ENCODE measurements at places on chromosomes 6 and 20.

DNA sequence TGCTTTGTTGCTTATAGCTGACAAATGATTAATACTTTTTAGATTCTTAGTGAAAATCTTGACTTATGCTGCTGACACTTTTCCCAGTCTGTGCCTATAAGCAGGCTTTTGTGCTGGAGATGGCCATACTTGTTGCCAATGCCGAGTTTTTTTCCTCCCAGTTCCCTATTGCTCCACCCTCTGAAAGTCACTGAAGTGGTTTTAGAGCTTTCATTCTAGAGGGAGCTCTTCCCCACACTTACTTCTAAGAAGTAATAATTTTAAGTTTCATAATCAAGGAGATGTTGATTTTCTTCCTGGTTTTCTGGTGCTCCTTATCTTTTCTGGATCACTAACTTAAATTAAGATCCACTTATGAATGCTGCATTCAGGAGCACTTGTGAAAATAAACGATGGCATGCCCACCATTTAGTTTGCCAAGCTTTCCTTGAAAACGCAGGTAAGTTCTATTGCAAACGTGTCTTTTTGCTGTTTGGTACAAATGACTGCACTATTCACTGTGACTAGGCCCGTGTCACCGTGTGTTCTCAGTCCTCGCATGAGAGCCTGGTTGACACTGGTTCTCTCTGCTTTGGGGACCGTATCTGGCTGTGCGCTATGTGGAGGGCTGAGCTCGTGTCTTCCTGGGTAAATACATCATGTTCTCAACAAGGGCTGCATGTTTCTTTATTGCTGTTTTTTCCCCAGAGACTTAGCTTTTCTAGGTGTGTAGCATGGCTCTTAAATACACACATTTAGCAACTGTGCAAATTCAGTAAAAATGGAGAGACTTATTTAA, 50.2 kb downstream of the GFRA4 start:
- no peak for ATAC-seq

DNA sequence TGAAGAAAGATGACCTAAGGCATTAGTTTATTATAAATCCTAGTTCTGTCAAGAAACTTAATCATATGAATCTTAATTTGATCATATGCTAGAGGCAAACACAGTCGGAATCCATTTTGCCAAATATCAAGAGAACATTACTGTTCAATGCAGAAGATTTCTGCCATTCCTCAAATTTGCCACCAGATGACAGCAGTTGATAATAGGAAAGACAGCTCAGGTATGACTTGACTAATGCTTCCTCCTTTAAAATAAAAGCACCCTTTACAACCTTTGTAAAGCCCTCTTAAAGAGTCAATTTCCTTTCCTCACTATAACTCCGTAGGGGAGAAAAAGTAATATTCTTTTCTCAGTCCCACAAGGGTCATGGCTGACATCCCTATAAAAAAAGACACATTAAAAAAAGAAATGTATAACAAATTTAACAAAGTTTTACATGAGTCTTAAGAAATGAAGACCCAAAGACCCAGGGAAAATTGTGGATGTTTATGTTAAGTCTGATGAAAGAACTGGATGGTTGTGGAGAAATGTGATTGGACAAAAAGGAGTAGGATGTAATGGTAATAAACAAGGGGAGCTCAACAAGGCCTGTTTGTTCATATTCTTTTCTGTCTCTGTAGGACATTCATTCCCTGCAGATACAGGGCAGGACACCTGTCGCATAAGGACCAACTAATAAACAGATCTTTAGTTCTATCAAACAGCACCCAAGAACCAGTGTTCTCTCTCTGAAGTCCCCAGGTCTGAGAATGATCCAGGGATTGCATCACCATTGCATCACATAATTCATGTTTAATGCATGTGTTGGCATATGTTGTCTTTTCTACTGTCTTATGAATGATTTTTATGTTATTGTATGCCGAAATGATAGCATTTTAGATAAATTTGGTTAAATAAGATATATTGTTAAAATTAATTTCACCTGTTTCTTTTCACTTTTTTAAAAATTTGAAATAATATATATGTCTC, 23.0 kb upstream of the IL17A start:
- ATAC-seq = peak; percentile 69

DNA sequence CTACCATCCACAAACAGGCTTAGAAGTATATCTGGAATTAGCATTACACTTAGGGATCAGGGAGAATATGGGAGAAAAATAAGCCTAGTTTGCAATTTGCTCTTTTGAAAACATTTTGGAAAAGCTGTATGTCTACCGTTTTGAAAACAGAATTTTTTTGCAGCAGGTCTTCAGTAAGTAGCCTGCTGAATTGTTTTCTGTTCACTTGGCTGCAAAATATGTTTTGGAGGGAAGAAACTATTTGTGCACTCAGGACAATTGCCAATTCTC, 39.6 kb downstream of the ILRUN start:
- ATAC-seq = no peak

DNA sequence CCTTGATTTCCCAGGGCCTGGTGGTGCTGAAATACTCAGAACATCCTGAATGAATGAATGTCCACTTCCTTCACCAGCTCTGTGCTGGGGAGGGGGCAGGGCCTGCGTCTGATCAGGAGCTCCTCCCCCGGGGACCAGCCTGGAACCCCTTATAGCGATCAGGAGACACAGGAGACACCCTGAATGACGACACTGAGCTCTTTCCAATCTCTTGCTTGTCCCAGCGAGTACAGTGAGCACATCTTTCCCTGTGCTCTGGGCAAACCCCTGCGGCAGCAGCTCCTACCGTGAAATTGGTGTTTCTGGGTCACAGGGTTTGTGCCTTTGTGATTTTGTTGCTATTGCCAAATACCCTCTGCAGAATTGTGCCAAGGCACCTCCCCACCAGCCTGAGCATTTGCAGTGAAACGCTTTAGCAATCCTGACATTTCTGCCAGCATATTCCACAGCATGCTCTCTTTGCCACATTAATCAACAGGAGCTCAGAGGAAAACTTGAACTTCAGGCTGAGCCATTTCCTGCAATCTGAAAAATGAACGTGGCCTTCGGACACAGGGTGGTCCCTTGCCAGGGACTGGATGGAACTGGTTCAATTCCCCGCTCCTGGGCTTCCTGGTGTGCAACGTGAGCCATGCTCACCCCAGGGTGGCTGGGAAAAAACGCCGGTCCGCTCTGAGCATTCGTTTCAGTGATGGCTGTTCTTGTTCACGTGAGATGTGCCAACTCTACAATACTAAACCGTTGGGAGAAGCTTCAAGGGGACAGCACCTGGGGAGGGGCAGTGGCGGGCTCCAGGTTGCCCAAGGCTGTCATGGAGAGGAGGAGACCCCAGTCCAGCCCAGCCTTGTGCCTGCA, 23.1 kb upstream of the MRGBP start:
- no peak for ATAC-seq

GRCh38 chr6:146868671-146869209, 270.0 kb downstream of the ADGB start:
- ATAC-seq = peak; percentile 7

- ATAC-seq = no peak
Observed at GRCh38 chr20:23138226-23138625, 52.1 kb upstream of the CD93 start.

DNA sequence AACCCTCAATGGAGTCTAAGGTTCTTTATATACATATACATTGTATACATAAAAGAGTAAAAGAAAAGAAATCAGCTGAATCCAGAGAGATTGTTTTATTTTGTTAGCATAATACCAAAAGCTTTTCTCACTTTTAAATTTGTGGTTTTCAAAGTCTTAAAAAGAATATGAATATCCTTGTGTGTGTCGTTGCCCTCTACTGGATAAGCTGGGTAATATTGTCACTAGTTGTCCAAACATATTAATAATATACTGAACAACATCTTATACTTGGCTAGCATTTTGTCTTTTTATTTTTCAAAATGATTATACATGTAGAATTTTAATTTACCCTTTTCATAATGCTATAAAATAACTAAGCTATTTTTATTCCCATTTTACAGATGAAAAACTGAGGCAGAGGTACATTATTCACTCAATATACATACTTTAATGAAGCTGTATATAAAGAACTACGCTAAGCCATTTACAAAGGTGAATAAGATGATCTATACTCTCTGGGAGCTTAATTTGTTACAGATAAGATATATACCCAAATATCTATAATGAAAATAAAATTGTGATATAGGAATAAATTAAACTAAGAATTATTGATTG, 531.7 kb downstream of the TFAP2B start:
- ATAC-seq = no peak

DNA sequence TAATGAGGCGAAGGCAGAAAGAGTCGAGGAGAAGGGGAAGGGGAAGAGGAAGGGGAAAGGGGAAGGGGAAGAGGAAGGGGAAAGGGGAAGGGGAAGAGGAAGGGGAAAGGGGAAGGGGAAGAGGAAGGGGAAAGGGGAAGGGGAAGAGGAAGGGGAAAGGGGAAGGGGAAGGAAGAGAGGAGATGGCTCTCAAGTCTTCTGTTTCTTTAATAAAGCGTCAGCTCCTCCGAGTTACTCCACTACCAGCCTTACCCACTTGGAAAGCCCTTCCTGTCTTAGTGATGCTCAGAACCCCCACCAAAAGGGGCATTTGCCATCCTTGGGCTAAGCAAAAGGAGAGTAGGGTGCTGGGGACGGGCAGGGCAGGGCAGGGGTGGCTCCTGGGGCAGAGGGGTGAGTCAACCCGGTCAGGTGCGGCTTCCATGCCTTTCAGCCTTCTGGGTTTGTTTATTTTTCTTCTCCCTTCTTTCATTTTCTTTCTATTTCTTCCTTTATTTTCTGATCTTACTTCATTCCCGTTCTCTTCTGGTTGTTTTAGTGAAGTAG, 476 bp upstream of the CLIC5 start:
- no peak for ATAC-seq

- no peak for ATAC-seq
Observed at GRCh38 chr6:113762641-113763040, 94.5 kb upstream of the MARCKS start.

- no peak for ATAC-seq
Observed at GRCh38 chr20:35690265-35690664, 8.9 kb downstream of the NFS1 start.

GRCh38 chr20:25692499-25692898, 4.2 kb downstream of the ZNF337 start:
- ATAC-seq = no peak

DNA sequence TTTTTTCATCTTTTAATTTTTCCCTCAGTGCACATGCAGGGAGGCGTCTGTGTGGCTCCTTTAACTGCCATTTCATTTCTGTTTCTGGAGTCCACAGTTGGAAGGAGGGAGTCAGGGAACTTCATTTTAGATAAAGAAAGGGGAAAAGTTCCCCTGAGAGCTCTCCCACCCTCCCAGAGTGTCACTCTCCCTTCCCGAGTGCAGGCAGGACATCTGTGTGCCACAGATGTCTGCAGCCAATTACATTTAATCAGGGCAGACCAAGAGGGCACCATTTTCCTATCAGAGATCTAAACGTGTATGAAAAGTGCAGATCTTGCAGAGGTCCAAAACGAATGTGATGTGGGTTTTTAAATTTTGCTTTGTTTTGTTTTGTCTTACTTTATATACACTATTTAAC, 96.6 kb downstream of the PXDC1 start:
- ATAC-seq = no peak

DNA sequence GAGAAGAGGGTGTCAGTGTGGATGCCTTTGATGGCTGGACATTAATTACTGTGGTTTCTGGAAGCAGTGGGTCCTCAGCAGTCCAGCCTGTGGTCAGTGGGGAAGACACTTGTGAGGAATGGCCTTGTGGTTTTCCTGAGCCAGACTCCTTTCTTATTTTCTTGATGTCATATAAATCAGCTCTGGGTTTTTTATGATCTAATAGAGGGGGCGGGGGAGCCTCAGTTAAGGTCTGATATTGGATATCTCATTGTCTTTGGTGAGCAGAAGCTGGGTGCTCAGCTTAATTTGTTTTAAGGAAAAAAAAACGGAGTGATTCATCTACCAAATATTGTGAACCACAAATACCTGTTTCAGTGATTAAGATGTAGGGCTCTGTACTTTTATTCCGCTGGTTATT, 62.1 kb downstream of the OTOR start:
- ATAC-seq = no peak

- ATAC-seq = no peak
Observed at GRCh38 chr6:73537677-73538076, 16.8 kb upstream of the EEF1A1 start.

DNA sequence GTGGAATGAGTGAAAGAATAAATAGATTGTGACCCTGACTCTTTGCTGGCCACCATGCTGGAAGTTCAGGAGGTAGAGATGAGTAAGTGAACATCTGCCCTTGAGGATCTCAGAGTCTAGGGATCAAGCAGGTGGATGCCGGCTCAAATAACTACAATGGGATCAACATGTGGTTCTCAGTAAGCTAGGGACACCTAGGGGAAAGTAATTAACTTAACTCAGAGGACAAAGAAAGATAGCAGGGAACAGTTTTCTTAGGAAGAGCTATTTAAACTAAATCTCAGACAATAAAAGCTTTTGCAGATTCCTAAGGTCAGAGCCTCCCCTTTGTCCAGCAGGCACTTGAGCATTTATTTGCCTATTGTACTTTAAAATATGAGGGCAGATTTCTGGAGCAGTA, 29.1 kb downstream of the SLC13A3 start:
- ATAC-seq = no peak

DNA sequence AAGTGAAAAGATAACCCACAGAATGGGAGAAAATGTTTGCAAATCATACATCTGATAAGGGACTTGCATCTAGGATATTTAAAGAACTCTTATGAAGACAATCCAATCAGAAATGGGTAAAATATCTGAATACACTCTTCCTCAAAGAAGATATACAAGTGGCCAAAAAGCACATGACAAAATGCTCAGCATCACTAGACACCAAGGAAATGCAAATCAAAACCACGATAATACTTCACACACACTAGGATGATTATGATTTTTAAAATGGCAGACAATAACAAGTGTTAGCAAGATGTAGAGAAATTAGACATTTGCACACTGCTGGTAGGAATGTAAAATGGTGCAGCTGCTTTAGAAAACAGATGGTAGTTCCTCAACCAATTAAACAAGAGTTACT, 34.8 kb upstream of the SIRT5 start:
- no peak for ATAC-seq

DNA sequence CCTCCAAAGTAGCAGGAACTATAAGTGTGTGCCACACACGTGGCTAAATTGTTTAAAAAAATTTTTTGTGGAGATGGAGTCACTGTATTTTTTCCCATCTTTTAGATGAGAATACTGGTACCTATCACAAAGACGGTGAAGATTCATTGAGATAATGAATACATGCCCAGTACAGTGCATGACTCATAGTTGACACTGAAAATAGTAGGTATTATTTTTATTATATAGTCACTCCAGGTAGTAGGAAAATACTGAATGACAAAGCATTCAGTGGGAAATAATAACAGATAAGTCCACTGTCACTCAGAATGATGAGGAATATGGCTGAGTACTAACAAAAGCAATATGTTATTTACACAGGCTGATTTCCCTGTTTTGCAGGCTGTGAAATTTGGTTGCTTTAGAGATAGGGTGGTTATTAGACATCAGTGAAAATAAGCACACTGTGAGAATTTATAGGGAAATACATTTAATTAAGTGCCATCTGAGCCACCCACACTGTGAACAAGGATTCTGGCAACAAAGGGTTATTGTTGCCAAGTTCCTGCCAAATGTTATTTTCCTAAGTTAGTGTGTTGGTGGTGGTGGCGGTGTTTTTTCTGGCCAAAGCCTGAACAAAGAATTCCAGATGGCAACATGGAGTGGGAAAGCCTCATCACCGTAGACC, 129.8 kb upstream of the FOXQ1 start:
- ATAC-seq = no peak

Measured in SK-N-SH treated with all-trans-retinoic acid at 6 μM for 48 hours (cell line).